ENCODE measurements at places on chromosomes 1 and 21.

DNA sequence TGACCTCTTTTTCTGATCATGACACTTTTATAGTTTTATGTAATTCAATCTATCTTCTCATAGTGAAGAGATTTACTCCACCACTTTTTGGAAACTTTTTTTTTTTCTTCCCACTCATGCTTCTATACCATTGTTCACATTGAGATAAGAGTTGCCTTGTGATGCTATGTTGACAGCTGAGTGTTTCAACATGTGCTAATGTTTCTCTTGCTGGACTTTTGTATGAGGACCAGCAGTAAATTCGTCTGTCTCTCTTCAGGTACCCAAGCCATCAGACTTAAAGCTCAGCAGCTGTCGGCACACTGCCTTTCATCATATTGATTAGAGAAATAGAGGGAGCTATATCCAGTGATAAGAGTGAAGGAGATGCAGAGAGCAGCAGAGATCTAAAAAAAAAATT is 227.0 kb downstream of the GRIK1 start:
- no peak for DNase-seq

- DNase-seq, result no peak
Observed at GRCh38 chr1:5419501-5419900, 572.7 kb downstream of the NPHP4 start.

DNA sequence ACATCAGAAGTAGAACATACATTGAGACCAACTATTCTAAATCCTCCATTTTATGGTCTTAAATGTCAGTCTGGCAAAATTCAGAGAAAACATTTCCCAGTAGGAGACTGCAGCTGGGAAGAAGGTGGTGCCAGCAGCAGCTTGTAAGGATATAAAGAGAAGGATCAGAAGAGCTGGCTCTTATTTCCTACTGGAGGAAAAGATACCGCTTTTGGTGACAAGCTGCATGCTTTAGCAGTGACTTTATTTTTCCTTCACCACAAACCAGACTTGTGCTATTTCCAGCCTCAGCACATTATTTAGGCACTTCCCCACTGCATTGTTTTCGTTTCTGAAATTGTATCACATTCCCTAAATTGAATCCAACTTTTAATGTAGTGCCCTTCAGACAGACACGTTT is 28.4 kb downstream of the RNF11 start:
- DNase-seq, result no peak

- no peak for DNase-seq
Observed at GRCh38 chr21:35394049-35394448, 344.9 kb upstream of the RUNX1 start.

GRCh38 chr1:57254022-57254421 is 169.8 kb downstream of the DAB1 start:
- no peak for DNase-seq

GRCh38 chr1:107450899-107451664 is 310.2 kb downstream of the NTNG1 start:
- no peak for DNase-seq

GRCh38 chr1:211518330-211519289 is 26.6 kb upstream of the RD3 start:
- no peak for DNase-seq

GRCh38 chr1:237863234-237863633 is 27.5 kb downstream of the ZP4 start:
- no peak for DNase-seq

Measured in activated CD4-positive, CD25-positive, alpha-beta regulatory T cell treated with anti-CD3 and anti-CD28 coated beads, Interleukin-2, amount 50 U/mL, for 72 hours (primary cell).